ENCODE measurements at places on chromosomes 3 and 15.

GRCh38 chr15:59741274-59741906, 52.3 kb upstream of the BNIP2 start:
- no peak for DNase-seq

- peak; percentile 27 for DNase-seq
These were observed 1.4 kb downstream of the VHL start for GRCh38 chr3:10142707-10143560.

- no peak for DNase-seq
These were observed 63.8 kb downstream of the GMPS start for GRCh38 chr3:155934230-155934629.

- DNase-seq, result no peak
These were observed 72.7 kb downstream of the PEAK1 start for GRCh38 chr15:77347197-77347596.

- DNase-seq, result peak; percentile 43
These were observed at the start of gene SYNM for GRCh38 chr15:99104788-99105513. Gene SYNM (plus strand): TSS chr15:99105080. CDS start chr15:99105200, 120 bp downstream.

DNA sequence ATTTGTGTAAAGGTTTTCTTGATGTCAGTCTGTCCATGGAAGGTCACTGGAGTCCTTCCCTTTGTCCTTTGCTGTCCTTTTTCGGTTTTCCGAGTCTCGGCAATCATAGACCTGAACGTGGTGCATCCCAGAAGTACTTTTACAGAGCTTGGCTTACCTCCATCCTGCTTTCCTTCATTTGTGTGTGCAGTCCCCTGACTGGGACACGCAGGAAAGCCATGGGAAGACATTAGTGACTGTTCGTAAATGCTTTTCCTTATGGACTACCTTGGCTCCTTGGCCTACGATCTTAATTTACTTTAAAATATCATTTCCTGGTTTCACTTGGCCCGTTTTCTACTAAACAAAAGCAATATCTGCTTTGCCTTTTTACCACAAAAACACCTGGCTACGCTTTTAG, 328.4 kb upstream of the RARB start:
- no peak for DNase-seq

DNA sequence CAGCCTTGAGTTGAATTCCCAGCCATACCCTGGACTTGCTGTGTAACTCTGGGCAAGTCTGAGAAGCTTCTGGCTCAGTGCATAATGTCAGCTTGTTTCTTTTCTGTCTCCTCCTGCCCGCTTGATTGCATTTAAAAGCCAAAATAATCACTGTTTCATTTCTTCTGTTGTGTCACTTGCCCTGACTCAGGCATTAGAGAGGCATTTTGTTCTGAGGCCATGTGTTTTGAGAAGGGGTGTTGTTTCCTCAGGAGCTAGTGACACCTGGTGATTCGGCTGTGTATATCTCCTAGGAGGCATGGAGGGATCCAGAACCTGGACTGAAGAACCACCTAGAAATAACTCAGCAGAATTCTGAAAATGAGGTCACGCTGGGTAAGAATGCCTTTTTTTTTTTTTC, 16.0 kb downstream of the WDR73 start:
- DNase-seq, result peak; percentile 39

DNA sequence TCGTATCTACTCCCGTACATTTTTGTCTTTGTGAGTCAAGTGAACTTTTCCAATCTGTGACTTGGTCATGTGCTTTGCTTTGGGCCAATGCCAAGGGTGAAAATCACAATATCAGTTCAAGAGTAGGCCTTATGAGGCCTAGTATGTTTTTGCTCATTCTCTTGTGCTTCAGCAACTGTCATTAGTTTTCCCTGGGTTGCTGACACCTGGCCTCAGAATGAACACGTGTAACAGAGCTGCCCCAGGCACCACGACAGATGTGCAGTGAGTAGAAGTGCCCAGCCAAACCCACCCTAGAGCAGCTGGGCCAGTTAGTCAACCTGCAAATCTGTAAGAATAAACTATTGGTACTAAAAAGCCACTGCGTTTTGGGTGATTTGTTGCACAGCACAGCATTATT, 460.3 kb upstream of the WNT5A start:
- no peak for DNase-seq

GRCh38 chr3:168088106-168088720, 7.5 kb downstream of the GOLIM4 start:
- DNase-seq, result peak; percentile 1

DNA sequence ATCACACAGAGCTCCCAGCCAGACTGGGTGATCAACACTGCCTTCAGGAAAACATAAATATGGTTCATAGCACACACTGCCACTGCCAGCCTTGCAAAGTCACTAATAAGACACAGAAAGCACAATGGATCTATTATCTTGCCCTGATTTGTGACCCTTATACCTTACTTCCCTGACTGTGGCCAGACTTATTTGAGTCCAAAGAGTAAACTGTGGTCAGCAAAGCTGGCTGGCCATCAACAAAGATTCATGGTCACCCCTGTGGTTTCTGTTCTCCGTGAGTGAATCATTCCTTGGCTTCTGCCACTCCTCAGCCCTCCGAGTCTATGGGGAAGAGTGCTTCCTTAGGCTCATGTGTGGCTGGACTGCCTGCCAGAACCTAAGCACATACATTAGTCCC, 437.7 kb downstream of the RAP2B start:
- DNase-seq, result no peak

- DNase-seq, result no peak
These were observed 456.2 kb upstream of the THBS1 start for GRCh38 chr15:39124553-39125171.

- DNase-seq, result peak; percentile 54
These were observed 33.0 kb downstream of the FAM98B start for GRCh38 chr15:38486936-38487335.

- DNase-seq, result no peak
These were observed 21.2 kb upstream of the TMEM115 start for GRCh38 chr3:50380405-50381085.

GRCh38 chr15:39444735-39445470, 136.0 kb upstream of the THBS1 start:
- no peak for DNase-seq

GRCh38 chr3:18786650-18787323, 361.5 kb upstream of the KCNH8 start:
- no peak for DNase-seq

DNA sequence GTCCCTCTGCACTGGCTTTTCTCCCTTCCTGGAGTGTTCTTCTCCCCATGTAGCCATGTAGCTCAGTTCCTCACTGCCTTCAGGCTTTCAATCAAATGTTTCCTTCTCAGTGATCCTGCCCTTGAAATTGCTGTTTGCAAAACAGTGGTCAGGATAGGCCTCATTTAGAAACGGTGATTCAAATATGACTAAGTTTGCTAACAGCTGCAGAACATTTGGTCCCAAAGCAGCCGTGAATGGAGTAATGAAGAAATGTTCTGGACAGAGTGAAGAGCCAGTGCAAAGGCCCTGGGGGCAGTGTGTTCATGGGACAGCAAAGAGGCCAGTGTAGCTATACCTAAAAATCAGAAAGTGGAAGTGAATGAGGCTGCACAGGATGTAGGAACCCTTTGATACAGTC, 223.4 kb downstream of the FEZF2 start:
- no peak for DNase-seq

- no peak for DNase-seq
These were observed 39.9 kb downstream of the IFT57 start for GRCh38 chr3:108182339-108182738.

GRCh38 chr15:39622660-39623516, 42.0 kb downstream of the THBS1 start:
- DNase-seq, result no peak

GRCh38 chr3:10443272-10444109, 61.9 kb downstream of the ATP2B2 start:
- no peak for DNase-seq

GRCh38 chr15:42612367-42612912, 37.0 kb downstream of the STARD9 start:
- no peak for DNase-seq

- DNase-seq, result no peak
These were observed 175.6 kb upstream of the MLF1 start for GRCh38 chr3:158395421-158395820.

GRCh38 chr3:184899953-184900595, 88.1 kb downstream of the VPS8 start:
- DNase-seq, result no peak

GRCh38 chr3:43998836-43999727, 242.6 kb upstream of the TOPAZ1 start:
- DNase-seq, result no peak

GRCh38 chr3:10273702-10274305, 18.9 kb downstream of the GHRL start:
- DNase-seq, result no peak

- no peak for DNase-seq
These were observed 57.7 kb downstream of the IGF2BP2 start for GRCh38 chr3:185767002-185767688.

DNA sequence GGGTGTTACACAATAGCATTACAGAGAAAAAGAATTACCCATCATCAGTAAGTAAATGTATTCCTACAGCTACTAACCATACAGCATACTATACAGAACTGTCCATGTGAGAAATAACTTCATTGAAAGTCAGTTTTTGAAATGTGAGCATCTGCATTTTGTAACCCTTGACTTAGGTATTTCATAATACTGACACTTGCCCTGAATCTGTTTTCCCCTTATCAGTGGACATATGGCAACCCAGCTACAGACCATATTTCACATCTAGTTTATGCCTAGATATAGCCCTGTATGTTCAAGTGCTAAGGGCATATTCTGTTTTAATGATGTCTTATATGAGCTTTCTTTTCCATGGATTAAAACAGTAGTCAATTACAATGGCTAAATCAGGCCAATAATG, 297.6 kb downstream of the TBC1D5 start:
- DNase-seq, result no peak

DNA sequence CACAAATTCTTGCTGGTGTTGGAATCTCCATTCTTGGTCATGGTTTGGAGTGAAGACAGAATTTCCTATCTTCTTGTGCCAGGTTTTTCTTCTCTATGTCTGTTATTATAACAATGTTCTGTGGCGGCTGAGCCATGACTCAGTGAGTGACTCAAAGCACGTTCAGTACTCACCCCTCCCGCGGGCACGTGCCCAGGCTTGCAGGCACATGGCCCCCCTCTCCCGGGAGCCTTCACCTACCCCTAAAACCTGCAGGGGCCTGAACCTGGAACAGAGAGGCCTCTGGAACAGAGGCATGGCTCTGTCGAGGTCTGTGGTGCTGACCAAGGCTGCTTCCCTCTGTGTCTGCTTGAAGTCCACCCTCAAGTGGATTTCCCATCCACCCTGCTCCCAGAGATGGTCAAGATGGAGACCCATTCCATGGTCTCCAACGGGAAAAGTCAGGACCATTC, 27.6 kb downstream of the PLXNB1 start:
- DNase-seq, result no peak

GRCh38 chr3:178915365-178915764, 156.2 kb downstream of the ZMAT3 start:
- DNase-seq, result no peak

- DNase-seq, result no peak
These were observed 166.9 kb upstream of the UMPS start for GRCh38 chr3:124563376-124563775.

DNA sequence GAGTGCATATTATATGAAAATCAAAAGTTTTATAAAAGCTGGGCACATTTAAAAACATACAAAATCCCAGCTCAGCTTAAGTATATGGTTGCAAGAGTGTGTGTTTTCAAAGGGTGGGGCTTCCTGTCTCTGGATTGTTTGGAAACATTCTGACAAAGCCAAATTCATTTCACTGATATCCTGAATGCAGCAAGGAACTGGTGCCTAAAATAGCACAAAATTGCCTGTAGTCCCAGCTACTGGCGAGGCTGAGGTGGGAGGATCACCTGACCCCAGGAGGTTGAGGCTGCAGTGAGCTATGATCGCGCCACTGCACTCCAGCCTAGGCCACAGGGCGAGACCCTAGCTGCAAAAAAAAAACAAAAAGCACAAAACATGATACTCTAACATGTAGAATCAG, 13.0 kb upstream of the TJP1 start:
- no peak for DNase-seq

DNA sequence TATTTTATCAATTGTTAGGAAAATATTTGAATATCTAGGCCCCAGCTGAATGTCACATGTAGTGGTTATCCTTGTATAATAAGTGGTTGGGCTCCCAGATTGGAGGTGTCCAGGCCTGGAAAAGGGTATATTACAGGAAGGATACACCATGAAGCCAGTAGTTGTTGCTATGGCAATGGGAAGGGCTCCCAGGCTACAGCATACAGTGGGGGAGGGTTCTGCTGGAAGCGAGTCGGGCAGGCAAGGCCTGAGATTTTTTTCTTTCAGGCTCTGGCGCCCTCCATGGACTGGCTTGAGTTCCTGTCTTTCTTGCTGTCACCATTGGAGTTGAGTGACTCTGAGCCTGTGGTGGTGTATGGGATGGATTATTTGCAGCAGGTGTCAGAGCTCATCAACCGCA, 8.9 kb downstream of the ECE2 start:
- DNase-seq, result peak; percentile 35

DNA sequence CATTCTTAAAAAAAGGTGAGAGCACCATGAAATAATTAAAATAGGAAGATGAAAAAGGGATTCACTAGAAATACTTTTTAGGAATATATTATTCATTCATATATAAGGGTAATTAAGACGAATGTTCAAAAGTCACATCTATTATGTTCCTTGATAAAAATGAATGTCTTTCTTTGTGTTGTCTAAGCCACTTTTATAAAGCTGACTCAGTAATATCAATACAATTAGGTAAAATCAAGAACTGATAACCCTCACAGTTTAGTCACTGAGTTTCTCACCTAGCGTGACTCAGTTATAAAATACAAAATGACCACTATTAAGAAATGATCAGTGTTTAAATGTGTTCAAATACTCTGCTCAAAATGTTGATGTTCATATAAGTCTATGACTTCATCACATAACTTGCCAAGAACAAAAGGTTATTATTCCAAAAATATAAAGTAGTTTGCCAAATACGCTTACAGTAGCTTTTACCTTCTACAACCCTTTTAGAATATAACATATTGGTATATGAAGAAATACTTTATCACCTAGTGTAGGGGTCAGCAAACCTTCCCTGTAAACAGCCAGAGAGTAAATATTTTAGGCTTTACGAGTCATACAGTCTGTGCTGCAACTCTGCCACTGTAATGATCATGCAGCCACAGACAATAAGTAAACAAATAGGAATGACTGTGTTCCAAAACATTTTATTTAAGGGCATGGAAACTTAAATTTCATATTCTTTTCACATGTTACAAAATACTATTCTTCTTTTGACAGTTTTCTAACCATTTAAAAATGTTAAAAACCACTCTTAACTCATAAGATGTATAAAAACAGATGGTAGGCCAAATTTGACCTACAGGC, 369.8 kb downstream of the TBC1D5 start:
- no peak for DNase-seq

DNA sequence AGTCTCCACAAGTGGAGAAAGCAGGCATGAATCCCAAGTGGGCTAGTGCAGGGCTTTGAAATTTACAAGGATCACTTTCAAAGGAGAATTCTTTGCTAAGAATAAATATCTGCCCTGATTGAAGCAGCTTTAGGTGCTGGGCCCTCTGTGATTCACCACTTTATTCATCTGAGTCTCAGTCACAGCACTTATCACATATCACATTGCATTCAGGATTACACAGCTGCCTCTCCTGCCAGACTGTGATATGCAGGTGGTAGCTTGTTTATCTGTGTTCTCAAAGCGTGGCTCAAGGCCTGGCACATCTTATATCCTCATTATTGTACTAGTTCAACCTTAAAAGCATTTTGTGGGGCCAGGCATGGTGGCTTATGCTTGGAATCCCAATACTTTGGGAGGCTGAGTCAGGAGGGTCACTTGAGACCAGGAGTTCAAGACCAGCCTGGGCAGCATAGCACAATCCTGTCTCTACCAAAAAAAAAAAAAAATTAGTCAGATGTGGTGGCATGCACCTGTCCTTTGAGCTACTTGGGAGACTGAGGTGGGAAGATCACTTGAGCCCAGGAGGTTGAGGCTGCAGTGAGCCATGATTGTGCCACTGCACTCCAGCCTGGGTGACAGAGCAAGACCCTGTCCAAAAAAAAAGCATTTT, 156.9 kb upstream of the EIF1B start:
- DNase-seq, result no peak
